Activated T-cell treated with anti-CD3 and anti-CD28 coated beads for 1 hour (primary cell): ENCODE measurements at places on chromosomes 2 and 18.

GRCh38 chr2:66427300-66427699 is 7.6 kb upstream of the MEIS1 start:
- no peak for DNase-seq

GRCh38 chr2:63716146-63716545 is 125.5 kb upstream of the UGP2 start:
- DNase-seq: no peak

GRCh38 chr2:129925381-129925780 is 54.1 kb upstream of the RAB6C start:
- no peak for DNase-seq

- no peak for DNase-seq
These were observed 164.2 kb downstream of the NAPG start for GRCh38 chr18:10690035-10690329.

GRCh38 chr2:217367464-217367863 is 507.6 kb upstream of the TNP1 start:
- DNase-seq: no peak

GRCh38 chr2:44291281-44292248 is 16.3 kb downstream of the SLC3A1 start:
- no peak for DNase-seq

GRCh38 chr18:26497866-26498265 is 50.5 kb downstream of the KCTD1 start:
- DNase-seq: no peak

GRCh38 chr18:73954268-73954667 is 193.4 kb downstream of the FBXO15 start:
- DNase-seq: no peak

GRCh38 chr2:47893771-47894170 is 12.5 kb downstream of the FBXO11 start:
- no peak for DNase-seq

DNA sequence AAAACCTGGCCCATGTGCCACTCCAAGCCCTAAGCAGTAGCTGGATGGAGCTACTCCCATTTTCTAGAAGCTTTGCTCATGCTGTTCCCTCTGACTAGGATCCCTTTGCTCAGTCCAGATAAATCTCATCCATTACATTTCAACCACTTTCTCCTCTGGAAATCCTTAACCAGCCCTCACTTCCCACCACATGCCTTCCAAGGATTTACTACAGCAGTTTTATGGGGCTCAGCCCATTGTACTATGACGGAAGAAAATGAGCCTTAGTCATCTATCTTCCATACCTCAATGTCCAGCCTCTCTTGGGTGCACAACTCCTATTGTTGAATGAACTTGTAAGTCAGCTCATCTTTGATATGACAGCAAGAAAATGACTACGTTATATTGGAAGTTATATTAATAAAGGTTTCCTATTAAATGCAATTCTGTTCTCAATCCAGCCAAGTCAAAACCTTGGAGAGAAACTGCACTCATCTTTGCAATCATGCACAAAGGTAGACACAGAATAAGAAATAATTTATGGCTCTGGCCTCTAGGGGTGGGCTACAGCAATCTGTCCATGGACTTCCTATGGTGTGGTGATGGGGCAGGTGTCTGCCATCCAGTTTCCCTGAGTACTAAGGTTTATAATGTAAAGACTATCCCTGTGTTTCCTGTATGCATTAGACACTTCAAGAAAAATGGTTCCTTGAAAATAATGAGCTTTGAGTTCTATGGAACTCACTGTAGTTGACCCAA is 3.4 kb downstream of the B4GALT6 start:
- DNase-seq: no peak

- no peak for DNase-seq
These were observed 37.2 kb downstream of the SLC14A2 start for GRCh38 chr18:45652303-45653080.

GRCh38 chr18:24491927-24492834 is 31.7 kb downstream of the HRH4 start:
- DNase-seq: no peak

GRCh38 chr2:85682378-85682777 is 11.8 kb upstream of the GNLY start:
- no peak for DNase-seq

- no peak for DNase-seq
These were observed 11.1 kb upstream of the KLHL30 start for GRCh38 chr2:238127165-238128060.

- no peak for DNase-seq
These were observed 186.9 kb upstream of the PXDN start for GRCh38 chr2:1931003-1931914.

DNA sequence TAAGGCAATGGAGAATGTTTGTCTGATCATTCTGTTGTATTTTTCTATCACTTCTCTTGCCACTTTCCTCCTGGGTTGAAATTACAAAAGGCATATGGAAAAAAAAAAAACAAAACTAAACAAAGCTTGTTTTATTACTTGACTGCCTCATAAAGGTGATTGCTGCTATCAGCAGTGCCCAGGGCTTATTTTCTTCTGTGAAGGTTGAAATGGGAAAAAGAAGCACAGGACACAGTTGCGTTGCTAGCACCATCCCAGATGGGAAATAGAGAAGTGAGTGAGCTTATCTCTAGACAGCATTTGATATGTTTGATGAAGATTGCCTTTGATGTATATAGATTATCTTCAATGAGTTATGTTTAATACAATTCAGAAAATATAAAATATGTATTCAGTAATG is 633.8 kb upstream of the ZNF804A start:
- DNase-seq: no peak

DNA sequence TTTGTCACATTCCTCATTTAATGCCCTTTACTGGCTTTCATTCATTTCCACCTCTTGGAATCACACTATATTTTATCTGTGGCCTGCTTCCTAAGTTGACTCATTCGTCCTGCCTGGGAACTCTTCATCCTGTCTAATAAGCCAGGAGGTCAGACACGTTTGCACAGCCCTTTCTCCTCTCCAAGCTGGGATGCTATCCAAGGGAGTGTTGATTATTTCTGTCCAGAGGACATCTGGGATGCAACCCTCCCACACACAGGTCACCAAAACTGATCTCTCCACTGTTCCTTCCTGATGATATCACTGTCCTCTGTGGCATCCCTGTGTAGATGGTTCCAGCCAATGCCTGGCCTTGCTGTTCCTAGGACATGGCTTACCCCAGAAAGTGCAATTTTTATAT is 79.8 kb upstream of the NOSTRIN start:
- no peak for DNase-seq

GRCh38 chr18:31630549-31630948 is 38.9 kb downstream of the TTR start:
- DNase-seq: no peak

DNA sequence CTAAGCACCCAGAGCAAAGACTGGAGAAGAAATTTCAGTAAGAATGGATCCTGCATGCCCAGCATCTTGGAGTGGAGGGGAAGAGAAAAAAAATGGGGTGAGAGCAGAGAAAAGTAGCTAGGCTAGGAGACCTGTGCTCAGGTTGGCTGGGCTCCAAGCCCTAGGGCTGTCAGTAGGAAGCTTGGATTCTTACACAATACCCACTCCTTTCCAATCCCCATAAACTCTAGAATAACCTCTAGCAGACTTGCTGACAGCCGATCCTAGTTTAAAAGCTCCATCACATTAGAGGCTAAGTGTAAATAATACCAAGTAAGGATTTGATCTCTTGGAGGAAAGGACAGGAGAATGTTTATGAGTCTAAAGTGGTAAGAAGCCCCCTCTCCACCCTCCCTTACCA is 46.2 kb upstream of the NABP1 start:
- no peak for DNase-seq

- peak; percentile 47 for DNase-seq
These were observed at the start of gene YES1 for GRCh38 chr18:811892-812375. TSS of gene YES1 (minus strand) at chr18:812242. CDS start at chr18:756827, 55,415 bp downstream.

GRCh38 chr18:574865-575645 is 5.1 kb upstream of the CETN1 start:
- no peak for DNase-seq

- no peak for DNase-seq
These were observed 23.8 kb upstream of the PXDN start for GRCh38 chr2:1767939-1768691.

- DNase-seq: no peak
These were observed 291.8 kb downstream of the ICOS start for GRCh38 chr2:204228169-204228886.

GRCh38 chr2:71882236-71882946 is 265.3 kb downstream of the CYP26B1 start:
- no peak for DNase-seq

DNA sequence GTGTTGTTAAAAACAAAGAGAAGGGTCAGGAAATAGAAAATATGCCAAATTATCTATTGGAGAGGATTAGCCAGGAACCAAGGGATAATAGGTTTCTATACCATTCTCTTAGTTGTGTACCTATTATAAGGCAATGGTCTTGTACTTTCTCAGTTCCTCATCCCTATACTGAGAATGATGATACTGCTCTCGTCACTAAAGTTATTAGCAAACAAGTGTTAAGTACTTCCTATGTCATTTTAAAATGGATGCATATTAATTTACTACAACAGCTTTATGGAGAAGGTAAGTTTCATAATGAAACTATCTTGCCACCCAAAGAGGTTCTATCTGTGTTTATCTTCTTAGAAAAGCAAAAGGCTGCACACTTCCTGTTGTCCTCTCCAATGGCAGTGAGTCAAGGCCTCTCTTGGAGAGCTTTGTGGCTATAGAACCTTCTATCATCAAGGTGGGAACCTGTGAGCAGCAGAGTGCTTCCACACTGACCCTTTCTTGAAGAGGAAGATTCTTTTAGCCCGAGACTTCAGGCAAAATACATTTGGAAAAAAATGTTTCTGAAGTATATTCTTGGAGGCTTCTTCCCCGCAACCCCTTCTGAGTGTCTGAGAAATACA is 460.7 kb upstream of the FANCL start:
- no peak for DNase-seq

GRCh38 chr2:230956827-230957755 is 32.0 kb upstream of the GPR55 start:
- DNase-seq: no peak

- DNase-seq: no peak
These were observed 60.1 kb downstream of the SPIRE1 start for GRCh38 chr18:12597760-12598159.

DNA sequence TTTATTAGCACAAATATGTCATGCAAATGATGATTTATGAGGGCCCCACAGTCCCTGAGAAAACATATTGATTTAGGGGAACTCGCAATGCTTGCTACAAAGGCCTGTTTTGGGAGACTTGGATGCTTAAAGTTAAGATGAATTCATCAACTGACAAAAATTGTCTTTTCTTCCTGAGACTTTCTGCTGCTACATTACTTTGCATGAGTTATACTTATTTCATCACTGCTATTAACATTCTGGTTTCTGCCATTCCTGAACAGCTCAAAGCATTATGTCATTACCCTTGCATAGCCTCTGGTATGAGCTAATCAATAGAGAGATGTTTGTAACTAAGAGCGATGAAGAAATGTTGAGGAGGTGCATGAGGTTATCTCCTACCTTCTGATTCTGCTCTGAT is 74.4 kb downstream of the SOX11 start:
- DNase-seq: no peak

GRCh38 chr18:39311111-39311712 is 1745.6 kb upstream of the CELF4 start:
- DNase-seq: no peak

GRCh38 chr2:204177977-204178522 is 241.5 kb downstream of the ICOS start:
- DNase-seq: peak; percentile 74

DNA sequence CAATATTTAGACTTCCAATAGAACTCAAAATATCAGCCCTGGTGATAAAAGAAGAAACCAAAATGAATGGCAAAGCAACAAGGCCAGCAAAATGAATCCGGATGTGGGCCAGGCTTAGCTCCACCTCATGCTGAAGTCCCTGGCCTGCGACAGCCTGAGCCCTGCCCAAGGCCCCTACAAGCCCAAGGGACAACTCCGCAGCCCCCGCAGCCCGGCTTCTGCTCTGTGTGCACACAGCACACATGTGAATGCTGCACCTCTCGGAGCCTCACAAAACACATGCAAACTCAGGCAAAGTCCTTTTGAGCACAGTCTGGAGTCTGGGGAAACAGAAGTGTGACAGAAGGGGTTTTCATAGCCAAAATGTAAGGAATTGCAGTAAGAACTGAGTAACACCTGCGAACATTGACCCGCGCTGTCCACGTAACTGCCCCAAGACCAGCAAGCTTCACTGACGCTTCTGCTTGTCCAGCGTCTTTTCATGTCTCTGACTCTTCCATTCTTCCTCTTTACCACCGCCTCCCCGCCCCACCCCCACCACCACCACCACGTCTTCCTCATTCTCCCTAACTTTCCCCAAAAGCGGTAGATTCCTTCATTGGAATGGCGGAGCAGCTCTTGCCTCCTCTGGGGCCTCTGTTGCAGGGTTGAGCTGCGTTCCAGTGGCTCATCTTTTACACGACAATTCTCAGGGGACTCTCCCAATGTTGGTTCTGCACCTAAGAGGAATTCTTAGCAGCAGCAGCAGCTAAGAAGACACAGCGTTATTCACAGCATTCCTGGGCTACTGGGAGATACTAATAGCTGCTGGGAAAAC is 136.4 kb upstream of the COPS8 start:
- DNase-seq: no peak

GRCh38 chr18:22141211-22141610 is 28.2 kb upstream of the GATA6 start:
- no peak for DNase-seq

DNA sequence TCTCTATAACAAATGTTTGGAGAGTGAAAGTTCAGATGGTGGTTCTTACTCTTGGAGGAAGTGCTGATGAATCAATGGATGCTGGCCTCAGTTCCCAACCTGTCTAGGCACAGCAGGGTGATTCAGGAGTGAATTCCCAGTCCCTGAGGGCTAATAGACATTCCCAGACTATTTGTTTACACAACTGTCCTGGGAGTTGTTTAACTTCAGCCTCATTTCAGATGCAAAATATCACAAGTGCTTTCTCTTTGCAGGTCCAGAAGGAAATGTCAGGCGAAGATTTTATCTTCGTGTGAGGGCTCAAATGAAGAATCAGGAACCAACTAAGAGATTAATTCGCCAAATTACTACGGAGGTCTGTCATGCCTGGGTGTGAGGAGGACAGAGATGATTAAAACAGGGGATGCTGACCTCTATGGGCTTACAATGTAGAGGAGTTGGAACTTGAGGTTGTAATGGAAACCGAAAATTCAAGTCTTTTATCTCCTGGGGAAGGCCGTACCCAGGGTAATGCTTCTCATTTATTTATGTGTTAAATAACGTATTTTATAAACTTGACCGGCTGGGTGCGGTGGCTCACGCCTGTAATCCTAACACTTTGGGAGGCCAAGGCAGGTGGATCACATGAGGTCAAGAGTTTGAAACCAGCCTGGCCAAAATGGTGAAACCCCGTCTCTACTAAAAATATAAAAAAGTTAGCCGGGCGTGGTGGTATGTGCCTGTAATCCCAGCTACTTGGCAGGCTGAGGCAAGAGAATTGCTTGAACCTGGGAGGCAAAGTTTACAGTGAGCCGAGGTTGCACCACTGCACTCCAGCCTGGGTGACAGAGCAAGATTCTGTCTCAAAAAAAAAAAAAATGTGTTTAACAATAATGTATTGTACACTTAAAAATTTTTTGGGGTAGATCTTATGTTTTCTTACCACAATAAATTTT is 38.7 kb upstream of the SLC1A4 start:
- DNase-seq: no peak
